ENCODE measurements at places on chromosomes 4 and X.

DNA sequence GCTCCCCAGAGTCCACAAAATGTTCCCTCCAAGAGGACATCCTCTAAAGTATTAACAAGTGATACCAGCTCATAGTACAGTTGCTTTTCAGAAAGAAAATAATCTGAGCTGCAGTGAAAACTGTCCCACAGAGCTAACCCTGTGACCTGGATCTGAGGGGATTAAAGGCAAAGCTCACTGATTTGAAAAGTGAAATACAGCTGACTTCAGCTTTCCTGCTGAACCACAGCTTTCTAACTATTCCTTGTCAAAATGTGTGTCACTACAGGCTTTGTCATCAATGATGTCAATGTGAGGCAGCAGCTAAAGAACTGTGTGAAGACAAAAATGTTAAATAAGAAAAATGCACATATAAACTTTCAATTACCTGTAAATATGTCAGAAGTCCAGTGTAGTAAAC lies 36.9 kb downstream of the DCHS2 start:
- DNase-seq: no peak

DNA sequence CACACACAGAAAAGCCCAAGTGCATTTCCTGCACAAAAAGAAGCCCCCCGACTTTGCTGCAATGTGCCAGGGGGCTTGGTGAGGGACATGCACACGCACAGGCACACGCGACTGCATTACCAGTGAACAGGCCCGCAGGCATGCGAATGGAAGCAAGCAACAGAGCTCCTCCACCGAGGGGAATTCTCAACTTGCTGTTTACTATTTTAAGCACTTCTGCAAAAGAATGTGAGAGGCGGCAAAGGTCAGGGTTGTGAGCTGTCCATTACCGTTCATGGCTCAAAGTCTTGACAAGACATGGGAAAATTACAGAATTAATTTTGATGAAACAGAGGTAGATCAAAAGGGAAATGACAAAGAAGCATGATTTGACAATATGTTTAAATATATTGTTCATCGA lies 342.5 kb upstream of the NOCT start:
- DNase-seq: no peak

GRCh38 chr4:140666889-140667614 lies 89.1 kb downstream of the TBC1D9 start:
- DNase-seq: no peak

- no peak for DNase-seq
Measured at GRCh38 chrX:13283512-13283911, 36.3 kb downstream of the ATXN3L start.

- no peak for DNase-seq
Measured at GRCh38 chrX:39939678-39940077, 158.1 kb downstream of the BCOR start.

DNA sequence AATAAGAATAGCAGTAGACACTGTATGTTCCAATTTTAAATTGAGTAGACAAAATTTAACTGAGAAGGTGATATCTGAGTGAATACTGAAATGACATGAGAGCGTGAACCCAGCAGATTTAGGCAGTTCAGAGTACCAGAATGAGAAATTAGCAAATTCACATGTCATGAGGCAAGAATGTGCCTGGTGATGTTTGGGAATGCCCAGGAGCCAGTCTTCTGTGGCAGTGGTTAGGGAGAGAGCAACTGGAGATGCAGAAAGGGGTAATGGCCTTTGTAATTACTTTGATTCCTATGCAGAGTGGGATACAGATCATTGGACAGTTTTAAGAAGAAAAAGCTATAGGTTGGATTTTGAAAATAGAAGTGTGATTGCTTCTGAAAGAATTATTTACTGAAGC lies 621.9 kb downstream of the TECRL start:
- DNase-seq: no peak

- no peak for DNase-seq
Measured at GRCh38 chr4:2545321-2546013, 9.0 kb downstream of the FAM193A start.

GRCh38 chr4:143215873-143216272 lies 31.2 kb downstream of the USP38 start:
- no peak for DNase-seq

- DNase-seq: no peak
Measured at GRCh38 chrX:121851033-121851432, 803.6 kb downstream of the GLUD2 start.

DNA sequence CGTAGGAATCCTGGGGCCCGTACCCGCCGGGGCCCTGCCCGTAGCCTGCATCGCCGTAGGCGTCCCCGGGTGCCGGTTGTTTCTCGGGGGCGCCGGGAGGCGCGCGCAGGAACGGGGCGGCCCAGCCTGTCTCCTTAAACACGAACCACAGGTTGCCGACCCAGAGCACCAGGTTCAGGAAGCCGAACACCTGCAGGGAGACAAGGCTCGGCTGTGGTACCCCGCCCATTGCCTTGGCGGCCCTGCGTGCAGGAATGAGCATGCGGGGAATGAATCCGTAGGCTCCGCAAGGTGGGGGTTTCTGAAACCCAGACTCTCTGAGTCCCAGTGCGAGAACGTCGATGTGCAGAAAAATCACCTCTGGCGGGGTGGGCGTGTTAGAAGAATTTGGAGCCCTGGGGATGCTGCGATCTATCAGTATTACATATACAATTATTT lies 5.4 kb upstream of the PRICKLE3 start:
- no peak for DNase-seq

DNA sequence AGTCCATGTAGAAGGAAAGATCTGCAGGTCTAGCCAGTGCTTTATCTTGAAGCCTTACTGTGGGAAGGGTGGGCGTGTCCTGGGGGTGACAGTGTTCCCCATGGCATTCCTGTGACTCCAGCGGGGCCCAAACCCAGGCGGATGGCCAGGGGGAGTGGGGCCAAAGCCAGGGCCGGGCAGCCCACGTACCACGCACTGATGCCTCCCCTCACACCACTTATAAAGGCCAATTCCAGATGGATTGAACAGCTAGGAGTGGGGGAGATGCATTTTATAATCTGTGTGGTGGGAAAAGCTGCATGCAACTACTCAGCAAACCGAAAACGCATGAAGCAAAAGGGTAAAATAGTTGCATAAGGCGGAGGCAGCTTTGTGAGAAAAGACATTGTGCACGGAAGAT lies 36.4 kb downstream of the NELFA start:
- no peak for DNase-seq

DNA sequence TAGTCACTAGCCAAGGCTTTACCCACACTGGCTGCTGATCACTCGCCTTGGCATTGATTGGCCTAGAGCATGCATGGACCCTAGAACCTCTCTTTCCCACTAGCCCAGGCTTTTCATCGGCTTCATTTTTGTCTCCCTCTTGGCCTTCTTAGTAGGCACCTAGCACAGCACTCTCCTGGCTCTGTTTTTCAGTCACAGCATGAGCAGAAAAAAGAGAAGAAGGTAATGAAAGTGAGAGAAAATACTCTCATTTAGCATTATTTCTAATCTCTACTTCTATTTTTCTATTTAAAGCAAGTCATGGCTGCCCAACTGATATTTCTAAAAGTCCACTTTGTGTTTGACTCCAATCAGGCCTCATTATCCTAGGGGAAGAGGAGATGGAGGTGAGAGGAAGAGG lies 267.2 kb downstream of the FBXO8 start:
- no peak for DNase-seq

- no peak for DNase-seq
Measured at GRCh38 chr4:150139297-150139865, 61.1 kb downstream of the DCLK2 start.

DNA sequence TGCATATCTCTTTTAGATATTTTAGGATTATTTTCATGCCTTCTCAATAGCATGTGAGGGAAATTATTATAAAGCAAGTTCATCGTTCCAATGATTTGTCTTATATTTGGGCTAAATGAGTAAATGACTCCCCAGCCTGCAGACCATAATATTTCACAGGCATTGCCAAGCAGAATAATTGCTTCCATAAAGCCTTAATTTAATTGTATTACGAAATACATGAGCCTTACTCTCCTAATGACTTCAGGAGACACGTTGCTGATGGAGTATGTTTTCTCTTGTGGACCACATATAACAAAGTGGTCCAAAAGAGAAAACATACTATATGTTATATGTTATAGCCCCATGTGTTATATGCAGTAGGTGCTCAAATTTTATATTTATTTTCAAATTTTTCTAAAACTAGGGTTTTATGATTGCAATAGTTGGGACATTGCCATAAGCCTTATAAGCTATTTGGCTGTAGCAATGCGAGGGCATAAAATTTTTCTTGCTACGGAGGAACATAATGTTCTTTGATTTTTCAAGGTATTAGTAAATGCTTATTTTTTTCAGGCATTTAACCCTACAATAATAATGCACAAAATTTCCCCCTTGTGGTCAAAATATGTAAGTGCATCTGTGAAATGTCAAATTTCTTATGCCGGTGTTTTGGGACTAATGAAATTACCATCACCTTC lies 26.2 kb upstream of the TMPRSS11D start:
- DNase-seq: no peak

DNA sequence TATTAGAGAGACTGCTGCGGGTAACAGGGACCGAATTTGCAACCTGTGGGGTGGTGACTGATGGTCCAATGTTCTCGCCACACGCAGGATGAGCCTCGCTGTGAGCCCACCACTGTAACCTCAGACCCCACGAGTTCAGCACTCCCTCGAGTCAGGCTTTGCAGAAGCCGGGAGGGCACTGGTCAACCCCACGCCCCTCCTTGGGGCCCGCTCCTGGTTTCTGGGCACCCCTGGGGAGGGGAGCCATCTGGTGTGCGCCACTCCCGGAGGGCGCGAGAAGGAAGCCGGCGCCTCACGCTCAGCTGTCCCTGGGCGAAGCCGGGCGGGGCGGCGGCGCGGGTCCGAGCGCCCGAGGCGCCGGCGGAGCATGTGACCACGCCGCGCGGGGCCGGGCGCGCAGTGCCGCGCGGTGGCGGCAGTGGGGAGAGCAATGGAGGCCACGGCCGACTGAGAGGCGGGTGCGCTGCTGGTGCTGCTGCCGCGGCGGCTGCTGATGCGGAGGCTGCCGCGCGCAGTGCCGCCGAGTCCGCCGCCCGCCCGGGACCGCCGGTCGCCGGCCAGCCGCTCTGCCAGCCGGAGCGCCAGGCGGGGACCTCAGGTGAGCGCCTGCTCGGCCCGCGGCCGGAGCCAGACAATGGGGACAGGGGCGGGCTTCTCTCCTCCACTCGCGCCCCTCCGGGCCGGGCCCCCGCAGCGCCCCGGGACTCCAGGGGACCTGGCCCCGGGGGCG lies 100.1 kb downstream of the CEP135 start:
- peak; percentile 1 for DNase-seq

GRCh38 chr4:176238157-176238610 lies 30.8 kb downstream of the ASB5 start:
- DNase-seq: peak; percentile 93

GRCh38 chr4:182478475-182478874 lies 235.3 kb downstream of the TENM3 start:
- DNase-seq: peak; percentile 3

- no peak for DNase-seq
Measured at GRCh38 chr4:148634476-148634875, 192.3 kb upstream of the NR3C2 start.

DNA sequence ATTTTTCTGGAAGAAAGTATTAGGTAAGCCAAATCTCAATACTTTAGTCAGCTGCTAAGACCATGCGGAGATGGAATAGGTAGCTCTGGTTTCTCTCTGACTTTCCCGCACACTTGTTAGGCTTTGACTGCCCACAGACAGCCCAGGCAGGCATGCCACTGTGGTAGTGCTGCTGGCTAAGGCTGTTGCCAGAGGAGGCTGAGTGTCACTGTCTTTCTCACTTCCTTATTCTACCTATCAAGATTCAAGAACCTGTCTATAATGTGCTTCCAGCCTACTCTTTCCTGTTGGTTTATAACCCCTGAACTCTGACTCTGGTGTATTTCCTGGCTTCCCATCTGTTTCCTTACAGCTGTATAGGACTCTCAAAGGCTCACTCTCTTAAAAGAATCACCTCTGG lies 81.8 kb upstream of the TRPC5 start:
- no peak for DNase-seq

GRCh38 chr4:28686618-28687017 lies 1826.0 kb downstream of the STIM2 start:
- no peak for DNase-seq

- no peak for DNase-seq
Measured at GRCh38 chr4:159210975-159211374, 108.1 kb downstream of the RAPGEF2 start.

DNA sequence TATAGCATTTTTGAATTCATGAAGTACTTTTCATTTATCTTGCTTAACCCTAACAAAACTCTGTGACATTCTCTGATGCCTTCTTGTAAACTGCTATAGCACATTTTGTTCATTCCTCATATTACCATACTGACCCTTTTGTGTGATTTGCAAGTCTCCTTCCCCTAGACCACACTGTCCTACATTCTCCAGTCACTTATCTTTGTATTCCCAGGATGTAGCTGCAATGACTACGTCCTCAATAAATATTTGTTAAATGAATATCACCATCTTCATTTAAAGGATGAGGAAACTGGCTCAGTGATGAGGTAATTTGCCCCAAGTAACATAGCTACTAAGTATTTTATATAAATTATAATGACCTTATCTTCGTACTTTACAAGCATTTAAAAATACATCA lies 11.9 kb downstream of the HUWE1 start:
- no peak for DNase-seq

GRCh38 chr4:77062856-77063255 lies 12.9 kb downstream of the CCNI start:
- DNase-seq: no peak

DNA sequence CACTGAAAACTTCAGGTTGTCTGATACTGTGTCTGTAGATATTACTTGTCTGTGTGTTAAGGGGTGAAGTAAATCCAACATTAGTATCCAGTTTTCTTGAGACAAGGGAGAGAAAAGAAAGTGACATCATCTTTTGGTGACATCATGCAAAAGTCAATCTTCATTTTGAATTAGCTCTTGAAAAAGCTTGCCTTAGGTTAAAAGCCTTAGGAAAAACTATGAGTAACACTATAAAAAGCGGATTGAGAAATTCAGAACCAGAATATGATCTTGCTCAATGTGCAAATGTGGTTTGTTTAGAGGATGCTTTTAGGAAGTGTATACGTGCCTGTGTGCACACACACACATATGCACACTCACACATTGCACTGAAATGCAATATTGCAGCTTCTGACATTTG lies 345.8 kb upstream of the CASK start:
- peak; percentile 21 for DNase-seq

DNA sequence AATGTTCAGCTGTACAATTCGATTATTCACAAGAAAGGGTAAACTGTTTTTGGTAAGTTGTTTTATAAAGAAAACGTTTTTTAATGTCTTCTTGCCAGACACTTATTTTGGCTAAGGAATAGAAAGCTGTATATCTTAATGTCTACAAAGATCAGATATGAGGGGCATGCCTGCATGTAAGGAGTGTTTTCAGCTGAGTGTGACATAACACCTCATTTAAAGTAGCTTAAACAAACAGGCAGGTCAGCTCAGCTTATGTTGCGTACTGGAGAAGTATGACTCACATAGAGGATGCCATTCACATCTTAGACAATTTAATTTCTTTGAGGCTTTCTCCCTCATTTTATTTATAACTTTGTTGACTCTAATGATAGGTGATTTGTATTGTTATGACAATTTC lies 30.4 kb downstream of the LAMTOR3 start:
- no peak for DNase-seq

GRCh38 chrX:104085477-104085876 lies 9.4 kb upstream of the TMSB15C start:
- no peak for DNase-seq

GRCh38 chr4:37365888-37366287 lies 121.3 kb downstream of the NWD2 start:
- no peak for DNase-seq

GRCh38 chr4:179747218-179747910 lies 2305.1 kb upstream of the AGA start:
- DNase-seq: no peak

- DNase-seq: no peak
Measured at GRCh38 chr4:1474126-1475090, 68.2 kb upstream of the NKX1-1 start.
